ENCODE measurements at places on chromosomes 11 and 22. TPM values are rescaled to one million over a fixed set of nuclear protein-coding genes. Genes with fewer than 3 reads are reported as not detected.
A peak's percentile ranks its signal among the peaks of the same experiment; 100 is the strongest.

DNA sequence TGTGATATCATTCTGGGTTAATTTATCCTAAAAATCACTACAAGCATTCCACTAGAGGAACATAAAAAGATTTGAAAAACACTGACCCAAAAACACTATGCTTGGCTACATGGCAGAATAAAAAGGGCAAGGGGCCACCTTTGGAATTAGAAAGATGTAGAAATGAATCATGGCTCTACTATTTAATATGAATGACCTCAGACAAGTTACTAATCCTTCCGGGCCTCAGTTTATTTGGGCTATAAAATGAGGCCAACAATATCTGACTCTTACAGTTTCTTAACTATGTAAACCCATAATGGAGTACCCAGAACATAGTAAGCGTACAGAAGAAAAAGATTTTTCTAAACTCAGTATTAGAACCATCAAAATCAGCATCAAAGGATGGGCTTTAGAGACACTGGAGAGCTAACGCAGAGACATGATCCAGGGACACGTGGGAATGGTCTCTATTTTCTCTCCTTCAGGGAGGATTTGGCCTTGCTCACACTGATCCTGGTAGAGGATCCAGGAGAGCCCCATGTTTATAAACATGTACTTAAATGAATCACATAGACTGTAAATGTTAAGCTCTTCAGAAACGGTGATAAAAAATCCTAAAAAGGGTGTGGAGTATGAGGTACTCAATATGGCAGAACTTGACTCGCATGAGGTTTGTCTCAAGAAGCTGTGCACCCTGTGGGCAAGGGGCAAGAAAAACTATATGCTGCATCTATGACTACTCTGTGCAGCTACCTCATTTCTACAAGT, 288.4 kb upstream of the PITPNB start:
- H3K27ac ChIP-seq, result no peak overlapping the region
- no peak overlapping the region for H3K4me3 ChIP-seq
- H3K27me3 ChIP-seq, result no peaks in the 10 kb centered on the region
- DNase-seq, result no peak
- no peaks in the 10 kb centered on the region for H3K36me3 ChIP-seq

DNA sequence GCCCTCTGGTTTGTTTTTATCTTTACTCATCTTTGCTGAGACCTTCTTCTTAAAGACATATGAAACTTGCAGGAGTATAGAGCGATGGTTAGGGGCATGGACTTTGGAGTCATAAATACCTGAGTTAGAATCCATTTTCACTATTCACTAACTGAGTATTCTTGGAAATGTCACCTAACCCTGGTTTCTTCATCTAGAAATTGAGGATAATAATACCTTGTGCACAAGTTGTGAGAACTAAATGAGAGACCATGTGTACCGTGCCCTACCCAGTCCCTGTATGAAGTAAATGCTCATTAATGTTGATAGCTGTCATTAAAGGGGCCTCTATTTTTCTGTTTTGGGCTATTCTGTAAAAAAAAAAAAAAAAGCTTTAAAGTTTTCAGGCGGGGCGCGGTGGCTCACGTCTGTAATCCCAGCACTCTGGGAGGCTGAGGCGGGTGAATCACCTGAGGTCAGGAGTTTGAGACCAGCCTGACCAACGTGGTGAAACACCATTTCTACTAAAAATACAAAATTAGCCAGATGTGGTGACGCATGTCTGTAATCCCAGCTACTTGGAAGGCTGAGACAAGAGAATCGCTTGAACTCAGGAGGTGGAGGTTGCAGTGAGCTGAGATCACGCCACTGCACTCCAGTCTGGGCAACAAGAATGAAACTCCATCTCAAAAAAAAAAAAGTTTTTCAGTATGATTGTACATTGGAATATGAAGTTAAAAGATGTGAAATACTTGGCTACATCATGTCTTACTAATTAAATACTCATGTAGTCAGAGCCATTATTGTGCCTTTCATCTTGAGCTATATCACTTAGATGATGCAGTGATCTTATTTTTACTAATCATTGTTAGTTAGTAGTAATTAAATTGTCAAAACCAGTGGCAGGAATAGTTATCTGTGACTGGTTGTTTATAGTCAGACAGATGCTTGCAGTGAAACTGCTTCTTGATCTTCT, 95.0 kb downstream of the AMOTL1 start:
- no peak overlapping the region for H3K4me3 ChIP-seq
- peaks cover 43% of the 10 kb centered on the region for H3K36me3 ChIP-seq
- no peaks in the 10 kb centered on the region for H3K27me3 ChIP-seq

DNA sequence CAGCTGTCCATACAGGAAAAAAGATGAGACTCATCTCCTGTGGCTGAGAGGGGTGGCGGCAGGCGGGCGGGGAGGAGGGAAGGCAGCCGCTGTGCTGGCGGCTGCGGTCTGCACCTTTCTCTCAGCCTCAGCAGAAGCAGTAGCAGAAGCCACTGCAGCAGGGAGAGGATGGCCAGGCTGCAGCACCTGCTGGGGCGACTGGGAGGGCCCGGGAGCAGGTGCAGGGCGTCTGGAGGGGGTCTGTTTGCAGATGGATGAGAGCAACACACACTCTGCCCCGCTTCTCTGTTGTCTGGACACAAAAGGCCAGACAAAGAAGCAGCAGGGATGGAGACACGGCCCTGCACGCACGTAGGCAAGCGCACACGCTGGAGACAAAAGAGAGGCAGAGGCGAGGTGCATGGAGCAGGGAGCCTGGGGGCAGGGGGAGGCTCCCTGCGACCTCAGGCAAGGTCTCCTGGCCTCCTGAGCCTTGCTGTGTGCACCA, 9.3 kb upstream of the MIAT start:
- H3K4me1 ChIP-seq, result no peaks in the 10 kb centered on the region
- H3K27ac ChIP-seq, result no peak overlapping the region
- no peak overlapping the region for H3K4me3 ChIP-seq
- no peaks in the 10 kb centered on the region for H3K36me3 ChIP-seq

GRCh38 chr11:92703449-92703830, 266.0 kb upstream of the MTNR1B start:
- H3K36me3 ChIP-seq, result no peaks in the 10 kb centered on the region
- DNase-seq, result no peak
- no peak overlapping the region for H3K27ac ChIP-seq
- H3K4me3 ChIP-seq, result no peak overlapping the region
- H3K4me1 ChIP-seq, result no peaks in the 10 kb centered on the region

GPHA2 gene
- 2.1 TPM for total RNA-seq

- H3K4me1 ChIP-seq, result peaks cover 34% of the 10 kb centered on the region
- H3K27ac ChIP-seq, result no peak overlapping the region
- no peak overlapping the region for H3K4me3 ChIP-seq
- H3K27me3 ChIP-seq, result no peaks in the 10 kb centered on the region
- DNase-seq, result peak; percentile 46
Measured at GRCh38 chr11:15901790-15902189, 454.6 kb downstream of the SOX6 start.

DNA sequence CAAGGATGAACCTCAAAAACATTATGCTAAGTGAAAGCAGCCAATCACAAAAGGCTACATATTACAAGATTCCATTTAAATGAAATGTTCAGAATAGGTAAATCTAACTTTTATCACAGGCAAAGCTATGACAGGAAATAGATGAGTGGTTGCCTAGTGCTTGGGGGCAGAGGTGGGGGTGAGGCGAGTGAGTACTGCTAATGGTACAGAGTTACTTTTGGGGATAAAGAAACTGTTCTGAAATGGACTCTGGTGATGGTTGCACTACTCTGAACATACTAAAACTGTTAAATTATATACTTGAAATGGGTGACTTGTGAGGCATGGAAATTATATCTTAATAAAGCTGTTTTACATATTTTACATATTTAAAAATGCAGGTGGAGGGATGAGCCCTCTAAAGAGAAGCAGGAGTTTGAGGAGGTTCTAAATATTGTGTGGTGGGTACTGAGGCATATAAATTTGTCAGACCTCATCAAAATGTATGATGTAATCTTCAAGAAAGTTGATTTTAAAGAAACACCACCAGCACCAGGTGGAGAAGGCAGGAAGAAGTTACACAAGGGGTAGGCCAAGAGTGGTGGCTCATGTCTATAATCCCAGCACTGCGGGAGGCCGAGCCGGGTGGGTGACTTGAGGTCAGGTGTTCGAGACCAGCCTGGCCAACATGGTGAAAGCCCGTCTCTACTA, 3.6 kb downstream of the SLC43A1 start:
- DNase-seq, result no peak
- H3K4me3 ChIP-seq, result no peak overlapping the region
- H3K27ac ChIP-seq, result no peak overlapping the region
- peaks cover 21% of the 10 kb centered on the region for H3K27me3 ChIP-seq
- peaks cover 12% of the 10 kb centered on the region for H3K4me1 ChIP-seq

- no peak for DNase-seq
- no peak overlapping the region for H3K27ac ChIP-seq
- no peak overlapping the region for H3K4me3 ChIP-seq
- no peaks in the 10 kb centered on the region for H3K27me3 ChIP-seq
- H3K36me3 ChIP-seq, result no peaks in the 10 kb centered on the region
Measured at GRCh38 chr11:73157101-73158010, 15.2 kb upstream of the FCHSD2 start.

GRCh38 chr22:29096736-29097669, 24.2 kb downstream of the KREMEN1 start:
- peaks cover 10% of the 10 kb centered on the region for H3K4me1 ChIP-seq
- H3K27ac ChIP-seq, result no peak overlapping the region
- no peak overlapping the region for H3K4me3 ChIP-seq
- no peak for DNase-seq
- H3K27me3 ChIP-seq, result no peaks in the 10 kb centered on the region

DNA sequence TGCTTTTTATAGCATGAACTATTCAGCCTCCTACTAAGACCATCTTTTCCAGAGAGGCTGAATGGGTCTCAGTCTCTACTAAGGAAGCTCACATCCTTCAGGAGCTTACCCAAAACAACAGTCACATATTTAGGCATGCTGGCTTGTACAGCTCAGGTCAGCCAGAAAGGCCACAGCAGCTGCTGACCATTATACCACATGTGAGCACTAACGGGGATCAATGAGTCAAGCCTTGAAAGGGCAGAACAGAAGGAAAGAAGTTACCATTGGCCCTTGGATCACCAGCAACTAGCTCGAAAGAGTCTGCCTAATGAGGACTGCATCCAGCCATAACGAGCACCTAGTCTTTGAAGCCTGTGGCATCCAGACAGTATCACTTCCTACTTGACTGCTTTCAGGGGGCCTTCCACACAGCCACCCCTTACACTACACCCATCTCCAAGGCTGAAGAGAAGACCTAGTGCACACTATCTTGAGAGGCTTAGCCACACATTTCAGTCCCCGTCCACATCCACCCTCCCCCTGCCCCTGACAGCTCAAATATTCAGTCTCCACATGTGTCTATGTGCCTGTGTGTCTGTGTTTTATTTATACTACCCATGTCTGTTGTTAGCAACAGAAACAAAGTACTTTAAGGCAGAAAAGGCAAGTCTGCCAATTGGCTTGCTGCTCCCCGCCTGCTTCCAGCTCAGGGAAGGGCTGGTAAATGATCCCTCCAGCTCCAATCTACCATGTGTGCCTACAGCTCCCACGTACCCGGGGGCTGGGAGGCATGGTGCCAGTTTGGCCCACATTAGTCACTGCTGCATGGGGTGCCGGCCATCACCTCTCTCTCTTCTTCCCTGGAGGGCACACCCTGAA, 95.5 kb downstream of the RPL27A start:
- no peaks in the 10 kb centered on the region for H3K36me3 ChIP-seq
- no peak overlapping the region for H3K27ac ChIP-seq
- no peaks in the 10 kb centered on the region for H3K27me3 ChIP-seq
- no peak for DNase-seq
- H3K4me1 ChIP-seq, result no peaks in the 10 kb centered on the region

DNA sequence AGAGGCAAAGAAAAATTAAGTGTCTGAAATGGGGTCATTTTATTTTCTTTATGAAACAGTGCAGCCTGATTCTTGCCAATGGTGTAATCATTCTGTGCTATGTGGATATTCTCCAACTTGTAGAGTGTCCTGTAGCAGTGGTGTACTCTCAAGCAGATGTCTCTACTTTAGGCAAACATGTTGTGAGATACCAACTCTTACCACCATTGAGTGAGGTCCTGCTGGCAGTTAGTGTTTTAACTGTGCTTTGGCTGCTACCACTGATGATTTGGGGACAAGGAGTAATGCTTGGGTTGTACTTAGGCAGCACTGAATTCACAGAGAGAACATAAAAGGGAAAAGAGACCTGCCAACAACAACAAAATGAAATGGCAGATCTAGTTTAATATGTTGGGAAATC, 122.5 kb downstream of the APIP start:
- H3K36me3 ChIP-seq, result no peaks in the 10 kb centered on the region
- H3K4me3 ChIP-seq, result no peak overlapping the region
- no peaks in the 10 kb centered on the region for H3K4me1 ChIP-seq
- DNase-seq, result no peak
- H3K27ac ChIP-seq, result no peak overlapping the region

DNA sequence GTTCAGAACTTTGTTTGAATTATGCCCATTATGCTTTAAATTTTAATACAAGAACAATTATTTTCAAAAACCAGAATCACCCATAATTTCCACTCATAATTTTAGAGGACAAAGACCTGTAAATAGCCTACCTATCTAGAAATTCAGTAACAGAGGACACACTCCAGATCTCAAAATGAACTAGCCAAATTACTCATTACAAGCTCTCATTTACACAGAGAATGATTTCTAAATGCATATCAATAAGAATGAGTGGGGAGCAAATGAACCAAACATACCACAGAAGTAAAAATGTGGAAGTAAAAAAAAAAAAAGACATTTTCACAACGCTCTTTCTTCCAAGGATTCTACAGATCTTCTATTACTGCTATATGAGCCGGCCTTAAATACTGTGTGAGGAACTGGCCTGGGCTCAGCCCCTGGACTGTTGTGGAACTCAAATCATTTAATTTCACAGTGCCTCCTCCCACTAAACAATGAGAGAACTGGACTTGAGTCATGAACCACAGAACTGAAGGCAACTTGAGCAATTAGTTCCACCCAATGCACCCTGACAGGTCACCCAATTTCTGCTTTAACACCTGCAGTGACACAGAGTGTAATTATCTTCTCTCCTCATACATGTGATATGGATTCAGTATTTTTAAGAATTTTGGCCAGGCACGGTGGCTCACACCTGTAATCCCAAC, 8.0 kb downstream of the MRTFA start:
- H3K27me3 ChIP-seq, result no peaks in the 10 kb centered on the region
- DNase-seq, result no peak
- H3K27ac ChIP-seq, result no peak overlapping the region
- H3K36me3 ChIP-seq, result no peaks in the 10 kb centered on the region
- peaks cover 7% of the 10 kb centered on the region for H3K4me1 ChIP-seq
- no peak overlapping the region for H3K4me3 ChIP-seq

- DNase-seq, result no peak
- no peaks in the 10 kb centered on the region for H3K36me3 ChIP-seq
- H3K4me1 ChIP-seq, result peaks cover 20% of the 10 kb centered on the region
- no peak overlapping the region for H3K4me3 ChIP-seq
- no peaks in the 10 kb centered on the region for H3K27me3 ChIP-seq
Measured at GRCh38 chr22:49937758-49938564, 19.5 kb downstream of the CRELD2 start.

AMPD3 gene
- 17.4 TPM for total RNA-seq

GRCh38 chr11:60845338-60845737, 3.4 kb downstream of the CCDC86 start:
- DNase-seq, result no peak
- H3K4me3 ChIP-seq, result no peak overlapping the region
- H3K27me3 ChIP-seq, result no peaks in the 10 kb centered on the region
- H3K36me3 ChIP-seq, result peaks cover 20% of the 10 kb centered on the region

C1QTNF5 gene
- total RNA-seq, result not detected
